Stimulated activated CD8-positive, alpha-beta memory T cell treated with anti-CD3 and anti-CD28 coated beads, Interleukin-12 subunit alpha, Interleukin-12 subunit beta, amount 100 ng/mL, for 4 hours (primary cell): ENCODE measurements at places on chromosomes 6 and 20.

- DNase-seq: no peak
Measured at GRCh38 chr20:37389844-37390275, 43.9 kb downstream of the SRC start.

- no peak for DNase-seq
Measured at GRCh38 chr6:65776332-65776731, 69.3 kb upstream of the EYS start.

DNA sequence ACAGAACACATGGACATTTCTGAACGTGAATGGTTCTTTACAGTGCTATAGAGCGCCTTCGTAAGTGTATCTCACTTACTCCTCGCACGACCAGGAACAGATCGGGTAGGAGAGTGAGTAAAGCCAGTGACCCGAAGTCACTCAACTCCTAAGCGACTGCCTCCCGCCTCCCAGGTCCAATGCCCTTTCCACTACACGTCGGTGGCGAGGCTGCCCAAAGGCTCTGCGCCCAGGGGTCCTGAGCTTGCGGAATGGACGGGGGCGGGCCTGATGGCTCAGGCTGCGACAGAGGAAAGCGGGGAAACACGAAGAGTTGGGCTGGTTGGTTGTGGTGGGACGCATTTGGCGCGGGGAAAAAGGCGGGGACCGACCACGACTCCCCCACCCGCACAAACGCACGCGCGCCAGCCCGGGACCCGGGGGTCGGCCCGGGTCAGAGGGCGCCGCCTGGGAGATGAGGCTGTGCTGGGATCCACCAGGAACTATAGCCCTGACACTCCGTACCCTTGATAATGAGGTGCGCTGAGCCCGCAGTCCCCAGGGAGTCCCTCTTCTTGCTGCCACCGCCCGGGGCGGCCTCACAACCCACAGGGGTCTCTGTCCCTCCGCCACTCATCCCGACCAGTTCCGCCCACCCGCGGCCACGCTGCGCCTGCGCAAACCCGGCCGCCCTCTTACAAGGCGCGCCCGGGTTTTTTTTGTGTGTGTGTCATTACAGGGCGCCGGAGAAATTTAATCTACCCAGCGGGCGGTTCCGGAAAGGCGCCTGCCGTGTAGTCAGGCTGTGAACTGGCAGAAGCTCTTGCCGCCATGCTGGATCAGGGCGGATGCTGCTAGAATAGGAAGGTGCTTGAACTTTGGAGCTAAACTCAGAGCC lies at the start of gene BLOC1S5:
TSS of gene BLOC1S5 (minus strand) at position 629 of the 877 bp plus-strand sequence. CDS start at position 616, 13 bp downstream.
- DNase-seq: peak; percentile 96

DNA sequence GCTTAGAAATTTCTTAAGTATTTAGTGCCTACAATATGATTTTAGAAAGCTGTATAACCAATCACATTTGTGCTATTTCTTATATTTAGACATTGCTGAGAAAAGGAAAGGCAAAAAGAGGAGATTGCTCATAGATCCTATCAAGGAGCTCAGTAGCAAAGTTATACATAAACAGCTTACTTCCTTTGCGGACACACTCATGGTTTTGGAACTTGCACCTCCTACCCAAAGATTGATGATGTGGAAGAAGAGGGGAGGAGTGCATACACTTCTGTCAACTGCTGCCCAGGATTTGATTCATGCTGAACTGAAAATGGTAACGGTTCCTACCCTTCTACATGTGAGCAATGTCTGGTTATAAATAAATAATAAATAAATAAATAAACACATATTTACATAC lies 16.7 kb downstream of the RAD21L1 start:
- DNase-seq: no peak

DNA sequence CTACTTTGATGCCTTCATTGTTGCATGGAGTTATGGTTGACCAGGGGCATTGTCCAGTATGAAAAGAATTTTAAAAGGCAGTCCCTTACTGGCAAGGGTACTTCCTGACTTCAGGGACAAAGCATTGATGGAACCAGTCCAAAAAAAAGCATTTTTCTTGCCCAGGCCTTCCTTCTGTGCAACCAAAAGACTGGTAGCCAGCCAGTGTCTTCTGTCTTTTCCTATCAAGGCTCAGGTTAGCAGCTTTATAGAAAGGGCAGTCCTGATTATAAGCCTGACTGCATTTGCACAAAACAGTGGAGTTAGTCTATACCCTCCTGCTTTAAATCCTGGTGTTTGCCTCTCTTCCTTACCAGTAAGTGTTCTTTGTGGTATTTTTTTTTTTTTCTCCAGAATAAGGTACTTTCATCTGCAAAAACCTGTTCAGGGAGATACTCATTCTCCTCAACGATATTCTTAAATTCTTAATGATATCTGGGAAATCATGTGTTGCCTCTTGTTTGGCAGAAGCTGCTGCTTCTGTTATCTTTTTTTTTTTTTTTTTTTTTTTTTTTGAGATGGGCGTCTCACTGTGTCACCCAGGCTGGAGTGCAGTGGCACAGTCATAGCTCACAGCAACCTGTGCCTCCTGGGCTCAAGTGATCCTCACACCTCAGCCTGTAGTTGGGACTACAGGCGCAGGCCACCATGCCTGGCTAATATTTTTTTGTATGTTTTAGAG lies 33.9 kb downstream of the SCAF8 start:
- no peak for DNase-seq

DNA sequence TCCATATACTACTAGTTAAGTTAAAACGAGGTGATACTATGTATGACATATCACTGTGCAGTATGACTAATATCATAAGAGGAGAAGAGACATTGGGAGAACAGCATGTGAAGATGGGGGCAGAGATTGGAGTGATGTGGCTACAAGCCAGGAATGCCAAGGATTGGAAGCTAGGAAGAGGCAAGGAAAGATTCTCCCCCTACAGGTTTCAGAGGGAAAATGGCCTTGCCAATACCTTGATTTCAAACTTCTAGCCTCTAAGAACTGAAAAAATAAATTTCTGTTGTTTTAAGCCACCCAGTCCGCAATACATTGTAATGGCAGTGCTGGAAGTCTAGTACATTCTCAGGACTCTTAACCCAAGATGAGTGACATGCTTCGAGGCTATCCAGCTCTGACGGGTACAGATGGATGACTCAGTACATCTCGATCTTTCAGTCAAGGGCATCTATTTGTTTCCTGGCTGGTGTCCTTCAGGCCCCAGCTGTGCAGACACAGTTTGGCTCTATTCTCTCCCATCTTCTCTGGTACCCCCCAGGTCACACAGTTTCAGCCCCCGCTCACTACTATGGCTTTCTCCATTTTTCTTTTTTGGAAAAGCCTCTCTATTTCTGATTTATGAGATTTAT lies 55.5 kb upstream of the THEMIS start:
- no peak for DNase-seq

GRCh38 chr6:22435151-22435550 lies 134.2 kb upstream of the HDGFL1 start:
- no peak for DNase-seq

- no peak for DNase-seq
Measured at GRCh38 chr6:79525272-79526100, 11.7 kb downstream of the LCA5 start.

DNA sequence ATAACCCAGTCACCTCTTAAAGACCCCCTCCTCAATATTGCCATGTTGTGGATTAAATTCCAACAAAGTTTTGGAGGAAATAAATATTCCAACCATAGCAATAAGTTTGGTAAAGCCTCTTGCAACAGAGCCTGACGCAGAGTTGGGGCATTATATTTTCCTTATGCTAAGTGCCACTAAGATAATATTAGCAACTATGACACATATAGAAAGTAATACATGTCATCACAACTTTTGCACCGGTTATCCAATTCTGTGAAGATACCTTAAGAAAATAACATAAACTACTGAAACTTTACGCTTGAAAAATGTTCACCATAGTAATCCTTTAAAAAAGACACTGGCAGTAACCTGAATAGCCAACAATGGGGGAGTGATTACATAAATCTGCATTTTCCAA lies 52.2 kb upstream of the TRERF1 start:
- DNase-seq: no peak

DNA sequence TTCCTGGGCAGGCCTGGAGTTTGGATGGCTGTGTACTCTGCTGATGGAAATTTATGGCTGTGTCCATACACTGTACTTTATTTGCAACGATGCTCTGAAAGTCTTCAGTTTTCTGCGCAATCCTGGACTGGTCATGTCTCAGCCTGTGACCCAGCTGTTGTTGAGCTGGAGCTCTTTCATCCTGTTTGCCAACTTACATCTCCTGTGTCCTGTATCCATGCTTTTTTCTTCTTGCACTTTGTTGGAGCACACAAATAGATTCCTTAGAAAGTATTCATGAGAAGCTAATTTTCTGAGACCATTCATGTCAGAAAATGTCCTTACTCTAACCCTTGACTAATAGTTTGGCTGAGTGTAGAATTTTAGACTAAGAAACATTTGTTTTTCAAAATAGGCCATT lies 251.2 kb downstream of the BCKDHB start:
- no peak for DNase-seq
